ENCODE measurements at places on chromosomes 1 and 21.

DNA sequence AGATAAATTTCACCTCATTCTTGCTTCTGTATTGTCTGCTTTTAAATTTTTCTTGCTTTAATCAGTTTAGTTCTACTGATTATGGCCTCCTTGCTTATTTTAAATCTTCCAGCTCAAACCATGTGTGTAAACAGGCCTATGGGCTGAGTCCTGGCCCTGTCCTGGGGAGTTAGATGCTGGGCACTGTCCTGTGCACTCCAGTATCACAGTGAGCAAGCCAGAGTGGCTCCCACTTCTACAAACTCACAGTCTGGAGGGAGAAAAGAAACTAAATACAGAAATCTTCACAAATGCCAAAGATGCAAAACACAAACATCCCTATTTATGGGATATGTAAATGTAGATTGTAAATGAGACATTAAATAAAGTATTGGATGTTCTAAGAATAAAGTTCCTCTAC lies 101.1 kb upstream of the POGK start:
- no peak for DNase-seq

GRCh38 chr1:116763787-116764465 lies 9.7 kb downstream of the CD2 start:
- DNase-seq, result no peak

GRCh38 chr1:93756657-93757056 lies 75.0 kb upstream of the BCAR3 start:
- DNase-seq, result no peak

DNA sequence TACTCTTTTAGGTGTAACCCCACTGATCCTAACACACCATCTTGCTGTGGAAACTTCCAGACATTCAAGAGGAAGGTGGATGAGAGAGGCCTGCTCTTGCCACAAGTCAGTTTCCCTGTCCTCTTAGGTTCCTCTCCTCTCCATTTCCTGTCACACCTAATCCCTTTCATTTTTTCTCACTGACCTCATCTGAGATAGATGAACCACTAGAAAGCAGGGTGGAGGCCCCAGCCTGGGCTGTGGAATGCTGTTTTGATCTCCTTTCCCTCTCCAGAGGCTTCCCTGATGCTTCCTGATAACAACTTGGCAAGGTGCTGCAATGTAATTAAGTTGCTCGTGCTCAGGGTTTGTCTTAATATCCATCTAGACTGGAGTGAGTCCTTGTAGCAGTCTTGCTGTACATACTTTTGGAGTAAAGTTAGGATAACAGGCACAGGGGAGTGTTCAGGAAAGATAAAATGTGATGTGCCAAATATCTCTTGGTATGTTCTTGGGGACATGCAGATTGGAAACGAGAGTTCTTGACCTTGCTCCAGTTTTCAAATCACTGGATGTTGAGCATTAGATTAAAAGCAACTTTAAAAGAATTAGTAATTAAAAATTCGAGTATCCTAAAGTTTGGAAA lies 11.2 kb downstream of the LRRC42 start:
- DNase-seq, result no peak

GRCh38 chr1:24594328-24594598 lies 38.4 kb downstream of the NCMAP start:
- DNase-seq, result no peak

DNA sequence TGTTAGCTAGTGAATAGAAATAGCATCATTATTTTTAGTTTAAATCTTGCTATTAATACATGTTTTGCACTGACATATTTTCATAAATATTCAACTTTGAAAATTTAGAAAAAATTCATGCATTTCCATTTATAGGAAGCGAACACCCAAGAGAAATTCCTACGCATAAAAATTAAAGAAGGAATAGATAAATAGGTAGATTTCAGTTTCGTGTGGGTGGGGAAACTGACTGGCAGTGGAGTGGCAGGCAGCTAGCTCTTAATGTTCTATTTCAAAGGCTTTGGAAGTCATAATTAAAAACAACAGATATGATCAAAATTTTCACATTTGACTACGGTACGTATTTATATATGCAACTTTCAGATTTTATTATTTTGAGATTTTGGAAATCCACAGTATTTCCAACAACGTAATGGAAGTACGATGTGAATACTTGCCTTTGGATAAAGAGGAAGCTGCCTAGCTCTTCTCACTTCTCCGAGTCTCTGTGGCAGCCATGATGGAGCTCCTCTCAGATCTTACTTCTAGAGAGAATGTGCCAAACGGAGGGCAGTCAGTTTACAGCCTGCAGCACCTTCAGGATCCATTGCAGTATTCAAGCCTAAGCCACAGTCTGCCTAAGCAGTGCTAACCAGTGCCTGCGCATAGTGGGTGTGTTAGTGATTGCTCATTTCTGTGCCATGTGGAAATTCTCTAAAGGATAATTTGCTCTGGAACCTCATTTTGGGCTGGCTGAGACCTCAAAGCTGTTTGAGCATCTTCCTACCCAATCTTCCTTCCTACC lies 62.9 kb upstream of the RGS4 start:
- DNase-seq, result no peak

- no peak for DNase-seq
Measured at GRCh38 chr1:230923176-230923575, 54.9 kb upstream of the C1orf198 start.
